ENCODE measurements at places on chromosomes 13 and 19.
A peak's percentile ranks its signal among the peaks of the same experiment; 100 is the strongest.

GRCh38 chr13:69796256-69796655 is 311.4 kb upstream of the ATXN8OS start:
- no peak for DNase-seq

- peak; percentile 6 for DNase-seq
These were observed 8.2 kb upstream of the PCDH9 start for GRCh38 chr13:67238277-67238859.

- DNase-seq = no peak
These were observed 21.9 kb downstream of the ZSWIM4 start for GRCh38 chr19:13817018-13817614.

- no peak for DNase-seq
These were observed 14.9 kb downstream of the KLHL26 start for GRCh38 chr19:18651733-18652132.

DNA sequence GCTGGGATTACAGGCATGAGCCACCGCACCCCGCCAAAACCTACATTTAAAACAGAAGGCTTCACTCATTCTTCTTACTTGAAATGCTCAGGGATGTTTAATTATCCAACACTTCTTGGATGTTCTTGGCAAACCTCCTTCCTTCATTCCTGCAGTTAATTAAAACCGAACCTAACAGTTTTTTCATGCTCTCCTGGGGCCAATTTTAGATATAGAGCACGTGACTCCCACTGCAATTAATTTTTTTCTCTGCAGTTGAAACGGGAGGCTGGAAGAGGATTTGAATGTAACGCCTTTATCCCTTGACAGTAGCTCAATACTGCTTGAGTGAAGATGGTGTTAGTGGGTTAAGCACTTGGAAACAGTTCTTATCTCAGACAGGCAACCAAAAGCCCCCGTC is 4.6 kb upstream of the ACTL9 start:
- DNase-seq = no peak

DNA sequence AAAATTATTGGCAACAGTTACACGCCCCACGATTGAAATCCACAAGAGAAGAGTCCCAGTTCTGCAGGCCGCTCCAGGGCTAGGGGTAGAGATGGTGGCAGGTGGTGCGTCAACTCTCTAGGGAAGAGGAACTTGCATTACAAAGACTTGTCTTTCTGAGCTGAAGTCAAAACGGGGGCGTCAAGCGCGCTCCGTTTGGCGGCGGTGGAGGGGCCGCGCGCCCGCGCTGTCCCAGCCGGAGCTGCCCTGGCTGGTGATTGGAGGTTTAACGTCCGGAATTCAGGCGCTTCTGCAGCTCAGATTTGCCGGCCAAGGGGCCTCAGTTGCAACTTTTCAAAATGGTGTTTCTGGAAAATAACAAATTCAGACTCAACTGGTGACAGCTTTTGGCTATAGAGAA is 38.9 kb downstream of the SOX1 start:
- DNase-seq = no peak

- DNase-seq = peak; percentile 23
These were observed 23.8 kb downstream of the GJA3 start for GRCh38 chr13:20136781-20137703.

DNA sequence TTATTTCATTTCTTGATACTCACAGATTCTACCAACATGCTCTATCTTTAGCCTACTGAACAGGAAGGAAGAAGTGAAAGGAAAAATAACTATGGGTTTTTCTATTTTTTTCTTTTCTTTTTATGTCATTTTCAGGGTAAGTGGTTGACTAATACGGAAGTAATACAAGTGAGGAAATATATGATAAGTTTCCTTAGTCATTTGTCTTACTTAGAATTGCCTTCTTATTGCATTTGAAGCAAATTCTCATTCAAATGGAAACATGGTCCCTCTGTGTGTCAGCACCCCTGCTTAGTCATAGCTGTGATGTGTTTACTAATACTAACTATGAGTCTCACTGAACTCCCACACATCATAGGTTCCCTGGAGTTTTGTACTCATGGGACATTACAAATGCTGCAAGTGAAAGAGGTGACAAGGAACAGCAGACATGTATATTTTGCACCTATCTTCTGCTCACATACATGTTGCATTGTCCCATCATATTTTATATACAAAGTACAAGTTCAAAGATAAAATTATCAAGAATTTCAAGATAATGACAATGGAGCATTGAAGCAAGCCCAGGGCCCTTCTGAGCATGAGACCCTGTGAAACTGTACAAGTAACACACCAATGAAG is 60.1 kb downstream of the DCT start:
- no peak for DNase-seq

DNA sequence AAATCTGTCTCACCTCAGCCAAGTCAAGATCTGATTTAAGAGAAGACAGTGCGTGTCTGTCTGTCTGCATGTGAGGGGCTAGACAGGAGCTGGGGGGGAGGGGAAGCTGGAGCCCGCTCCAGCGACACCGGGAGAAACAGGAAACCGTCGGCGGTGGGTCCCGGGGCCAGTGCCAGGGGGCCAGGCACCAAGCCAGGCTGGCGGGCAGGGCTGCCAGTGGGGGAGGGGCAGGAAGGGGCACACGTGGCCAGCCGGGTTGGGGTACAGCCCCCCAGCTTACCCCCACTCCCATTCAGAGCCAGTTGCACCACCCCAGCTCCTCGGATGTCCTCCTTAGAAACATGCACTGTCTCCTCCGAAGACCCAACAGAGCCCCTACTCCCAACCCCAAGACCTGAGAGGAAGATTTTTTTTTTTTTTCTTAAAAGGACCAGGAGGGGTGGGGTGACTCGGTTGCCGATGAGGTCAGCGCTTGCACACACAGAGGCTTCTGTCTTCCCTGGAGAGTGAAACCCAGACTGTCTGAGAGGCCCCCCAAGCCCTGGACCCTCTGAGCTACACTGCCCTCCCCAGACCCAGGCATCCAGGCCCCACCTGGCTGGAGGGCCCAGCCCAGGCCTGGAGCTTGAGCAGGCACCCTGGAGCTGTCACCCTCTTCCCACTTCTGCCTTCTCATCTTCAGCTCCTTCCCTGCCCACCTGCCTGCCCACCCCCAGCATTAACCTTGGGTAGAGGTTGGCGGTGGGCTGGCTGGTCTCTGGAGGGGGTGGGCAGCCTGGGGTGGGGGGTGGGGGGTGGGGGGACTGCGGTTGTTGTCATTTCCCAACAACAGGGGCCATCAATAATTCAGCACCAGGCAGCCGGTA is 4.0 kb downstream of the ERF start:
- DNase-seq = peak; percentile 59

GRCh38 chr13:26579580-26579979 is 22.1 kb downstream of the WASF3 start:
- DNase-seq = no peak

GRCh38 chr19:11451871-11452619 is 16.6 kb downstream of the PRKCSH start:
- DNase-seq = no peak

DNA sequence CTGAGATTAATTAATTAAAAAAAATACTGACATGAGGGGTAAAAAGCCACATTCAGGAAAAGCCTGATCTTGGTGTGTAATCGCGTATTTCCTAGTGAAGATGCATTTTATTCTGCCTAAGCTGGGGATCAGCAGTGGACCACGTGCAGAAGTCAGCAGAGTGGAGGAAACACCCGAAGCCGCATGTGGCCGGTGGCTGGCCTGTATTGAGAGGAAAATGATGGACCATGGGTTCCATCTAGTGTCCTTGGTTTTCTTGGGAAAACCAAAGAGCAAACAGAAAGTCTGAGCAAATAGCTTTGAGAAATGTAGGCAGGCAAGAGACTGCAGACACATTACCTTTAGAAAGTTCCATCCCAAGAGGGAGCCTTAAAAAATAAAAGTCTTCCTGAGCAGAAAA is 23.7 kb upstream of the SHISA2 start:
- no peak for DNase-seq

DNA sequence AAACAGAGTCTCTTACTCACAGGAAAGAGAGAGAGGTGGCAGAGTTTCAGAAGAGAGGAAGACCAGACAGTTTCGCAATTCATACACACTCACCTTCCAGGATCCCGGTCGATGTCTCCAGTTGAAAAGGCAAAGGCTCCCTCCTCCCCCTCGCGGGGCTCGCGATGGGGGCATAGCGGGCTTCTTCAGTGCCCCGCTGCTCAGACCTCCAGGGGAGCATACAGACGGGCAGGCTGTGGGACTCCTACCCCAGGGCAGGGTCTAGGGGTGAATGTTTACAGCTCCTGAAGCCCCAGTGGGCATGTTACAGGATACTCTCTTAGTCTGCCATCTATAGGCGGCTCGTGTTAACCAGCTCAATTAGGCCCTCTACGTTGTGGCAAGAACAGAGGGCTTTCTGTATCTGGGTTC is 139.2 kb downstream of the SLITRK5 start:
- no peak for DNase-seq

DNA sequence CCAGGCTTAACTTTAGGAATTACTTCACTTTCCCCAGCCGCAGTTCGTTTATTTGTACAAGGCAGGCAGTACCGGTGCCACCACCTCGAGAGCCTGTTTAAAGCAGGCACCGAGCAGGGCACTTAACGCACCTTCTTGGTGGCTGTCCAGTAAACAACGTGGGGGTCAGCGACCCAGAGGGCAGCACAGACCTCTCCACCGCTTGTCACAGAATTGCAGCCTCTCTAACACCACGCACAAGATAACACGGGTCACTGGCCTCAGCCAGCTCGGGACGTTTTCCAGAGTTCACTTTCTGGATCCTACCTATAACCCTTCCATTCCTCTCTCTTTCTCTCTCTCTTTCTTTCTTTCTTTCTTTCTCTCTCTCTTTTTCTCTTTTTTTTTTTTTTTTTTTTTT is 16.8 kb upstream of the ELAVL1 start:
- no peak for DNase-seq

- DNase-seq = no peak
These were observed 257.8 kb downstream of the EFNB2 start for GRCh38 chr13:106277484-106278154.

GRCh38 chr13:80458543-80458942 is 117.6 kb upstream of the SPRY2 start:
- DNase-seq = no peak

GRCh38 chr13:109678459-109678858 is 107.9 kb downstream of the IRS2 start:
- DNase-seq = no peak

- no peak for DNase-seq
These were observed 142.2 kb downstream of the SIPA1L3 start for GRCh38 chr19:38049105-38049649.

- DNase-seq = peak; percentile 83
These were observed 7.2 kb downstream of the WDR18 start for GRCh38 chr19:991174-991931.

DNA sequence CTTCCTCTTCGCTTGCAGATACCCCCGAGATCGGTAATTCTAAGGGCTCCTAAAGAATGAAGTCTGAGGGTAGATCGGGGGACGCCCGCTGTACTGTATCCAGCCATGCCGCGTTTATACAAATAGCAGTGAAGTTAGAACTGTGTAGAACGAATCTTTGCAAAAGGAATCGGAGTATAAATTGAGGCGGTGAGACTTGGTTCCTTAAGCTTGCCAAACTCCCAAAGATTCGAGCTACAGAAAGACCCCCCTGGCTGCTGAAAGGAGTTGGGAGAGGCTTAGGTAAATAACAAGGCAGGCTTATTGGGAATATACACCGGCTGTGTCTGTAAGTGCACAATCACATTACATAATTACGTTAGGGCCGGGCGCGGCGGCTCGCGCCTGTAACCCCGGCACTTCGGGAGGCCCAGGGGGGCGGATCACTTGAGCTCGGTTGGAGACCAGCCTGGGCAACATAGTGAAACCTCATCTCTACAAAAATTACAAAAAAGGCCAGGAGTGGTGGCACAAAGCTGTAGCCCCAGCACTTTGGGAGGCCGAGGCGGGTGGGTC is 12.2 kb downstream of the TMEM160 start:
- peak; percentile 53 for DNase-seq

DNA sequence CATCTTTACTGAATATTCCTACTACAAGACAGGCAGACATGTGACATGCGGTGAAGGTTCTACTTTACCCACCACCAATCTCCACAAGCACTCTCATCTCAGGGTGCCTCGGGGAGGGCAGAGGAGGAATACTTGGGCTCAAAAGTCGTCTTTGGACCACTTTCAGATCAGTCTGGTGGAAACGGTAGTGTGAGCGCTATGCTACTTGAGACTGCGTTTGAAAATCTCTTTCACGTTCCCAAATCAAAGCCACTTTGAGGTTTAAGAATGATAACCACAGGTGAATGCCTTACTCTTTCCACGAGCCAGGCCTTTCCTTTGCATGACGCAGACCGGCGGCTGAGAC is 1.5 kb upstream of the SOX1 start:
- no peak for DNase-seq

DNA sequence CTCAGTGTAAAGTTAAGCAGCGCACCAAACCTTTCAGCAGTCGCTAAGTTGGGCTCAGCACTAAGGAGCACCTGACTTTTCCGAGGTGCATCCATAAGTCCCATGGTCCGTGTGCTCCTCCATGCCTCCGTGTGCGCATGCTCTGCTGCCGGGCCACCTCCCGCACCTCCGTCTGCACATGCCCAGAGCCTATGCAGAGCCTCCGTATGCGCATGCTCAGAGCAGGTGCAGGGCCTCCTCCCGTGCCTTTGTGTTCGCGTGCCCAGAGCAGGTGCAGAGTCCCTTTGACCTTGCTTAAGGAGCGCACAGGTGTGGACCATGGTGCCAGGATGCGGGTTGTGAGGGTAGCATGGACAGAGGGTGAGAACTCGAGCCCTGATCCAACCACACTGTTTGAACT is 46.0 kb downstream of the ATP11A start:
- DNase-seq = no peak

DNA sequence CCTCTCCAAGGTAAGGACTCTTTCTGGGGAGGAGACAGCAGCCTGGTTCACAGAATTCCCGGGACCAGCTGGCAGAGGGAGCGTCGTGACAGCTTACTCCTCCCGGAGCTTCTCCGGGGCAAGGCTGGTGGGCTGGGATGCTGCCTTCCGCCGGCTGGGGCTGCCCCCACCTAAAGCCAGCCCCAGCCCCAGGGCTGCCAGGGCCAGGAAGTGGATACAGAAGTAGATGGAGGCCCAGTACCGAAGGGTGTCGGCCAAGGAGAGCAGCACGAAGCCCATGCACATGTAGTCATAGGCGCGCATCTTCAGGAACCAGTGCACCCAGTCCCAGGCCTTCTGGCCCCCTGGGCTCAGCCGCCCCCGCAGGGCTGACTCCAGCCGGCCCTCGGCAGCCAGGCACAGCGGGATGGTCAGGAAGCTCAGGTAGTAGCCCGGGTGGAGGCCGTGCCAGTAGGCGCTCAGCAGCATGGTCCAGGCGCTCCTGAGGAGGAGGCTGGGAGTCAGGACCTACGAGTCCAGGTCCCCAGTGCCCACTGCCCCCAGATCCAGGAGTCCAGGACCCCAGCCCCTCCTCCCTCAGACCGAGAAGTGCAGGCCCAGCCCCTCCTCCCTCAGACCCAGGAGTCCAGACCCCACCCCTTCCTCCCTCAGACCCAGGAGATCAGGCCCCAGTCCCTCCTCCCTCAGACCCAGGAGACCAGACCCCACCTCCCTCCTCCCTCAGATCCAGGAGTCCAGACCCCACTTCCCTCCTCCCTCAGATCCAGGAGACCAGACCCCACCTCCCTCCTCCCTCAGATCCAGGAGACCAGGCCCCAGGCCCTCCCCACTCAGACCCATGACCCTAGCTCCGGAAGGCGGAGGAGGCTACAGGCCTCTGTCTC is 1.2 kb upstream of the TMC4 start:
- no peak for DNase-seq

All from erythroblast (primary cell).